ENCODE measurements at places on chromosomes 5 and 9.
A peak's percentile ranks its signal among the peaks of the same experiment; 100 is the strongest.

- DNase-seq: no peak
Measured at GRCh38 chr5:100828071-100828897, 74.8 kb downstream of the ST8SIA4 start.

DNA sequence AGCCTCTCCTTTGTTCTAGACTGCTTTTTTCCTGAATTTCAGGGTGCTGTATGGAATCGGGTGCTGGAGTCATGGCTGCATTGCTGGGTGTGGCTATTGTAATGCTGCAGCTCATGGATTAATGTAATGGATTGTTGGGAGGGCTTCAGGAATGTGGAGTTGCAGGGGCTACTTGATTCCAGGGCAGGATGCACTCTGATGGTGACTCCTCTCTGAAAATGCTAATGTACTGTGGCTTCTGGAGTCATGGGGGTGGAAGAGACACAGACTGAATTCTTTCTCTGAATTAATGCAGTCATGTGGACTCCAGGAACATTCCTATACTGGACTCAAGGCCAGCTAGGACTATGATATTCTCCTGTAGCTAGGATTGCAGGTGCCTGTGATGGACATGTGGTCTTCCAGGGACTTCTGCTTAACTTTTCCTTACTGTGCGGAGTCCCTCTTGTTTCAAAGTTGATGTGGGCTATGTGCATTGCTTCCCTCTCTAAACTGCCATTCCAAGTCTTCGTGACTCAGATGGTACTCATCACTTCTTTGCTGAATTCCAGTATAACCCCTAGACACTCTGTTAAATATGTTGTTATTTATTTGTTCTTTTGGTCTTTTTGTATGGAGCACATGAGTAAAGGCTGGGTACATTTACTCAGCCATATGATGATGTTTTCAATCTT is 396.2 kb downstream of the KCTD16 start:
- no peak for DNase-seq

GRCh38 chr5:176359658-176360057 is 1.9 kb downstream of the KIAA1191 start:
- no peak for DNase-seq

GRCh38 chr9:95373069-95373681 is 55.7 kb upstream of the FANCC start:
- DNase-seq: no peak

GRCh38 chr5:169914766-169915165 is 65.5 kb downstream of the INSYN2B start:
- DNase-seq: no peak

DNA sequence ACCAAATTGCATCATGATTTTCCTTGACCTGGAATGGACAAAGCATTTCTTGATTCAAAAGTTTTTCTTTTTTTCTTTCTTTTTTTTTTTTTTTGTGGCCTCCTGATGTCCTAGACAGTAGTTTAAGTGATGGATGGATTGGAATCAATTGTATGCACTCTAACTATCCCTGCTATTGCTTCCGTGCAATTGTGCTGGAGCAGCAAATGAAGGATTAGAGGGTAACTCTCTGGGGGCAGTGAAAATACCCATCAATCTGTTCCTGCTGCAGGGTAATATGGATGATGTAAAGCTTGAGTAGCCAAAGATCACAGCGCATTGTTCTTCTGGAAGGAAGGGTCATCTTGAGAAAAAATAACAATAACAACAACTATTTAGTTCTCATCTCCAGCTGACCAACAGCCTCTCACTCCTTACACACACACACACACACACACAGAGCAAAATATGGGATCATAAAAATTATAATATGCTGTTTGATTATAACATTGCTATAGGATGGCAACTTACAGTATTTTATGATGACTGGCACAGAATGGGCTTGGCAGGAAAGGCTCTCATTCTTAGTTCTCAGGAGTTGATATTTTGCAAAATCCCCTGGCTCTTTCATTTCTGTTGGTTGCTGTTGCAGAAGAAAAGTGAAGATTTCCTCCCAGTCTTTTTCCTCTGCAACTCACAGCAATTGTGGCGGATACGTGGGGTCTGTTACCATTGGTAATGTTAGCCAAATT is 160.9 kb upstream of the DMAC1 start:
- DNase-seq: no peak

DNA sequence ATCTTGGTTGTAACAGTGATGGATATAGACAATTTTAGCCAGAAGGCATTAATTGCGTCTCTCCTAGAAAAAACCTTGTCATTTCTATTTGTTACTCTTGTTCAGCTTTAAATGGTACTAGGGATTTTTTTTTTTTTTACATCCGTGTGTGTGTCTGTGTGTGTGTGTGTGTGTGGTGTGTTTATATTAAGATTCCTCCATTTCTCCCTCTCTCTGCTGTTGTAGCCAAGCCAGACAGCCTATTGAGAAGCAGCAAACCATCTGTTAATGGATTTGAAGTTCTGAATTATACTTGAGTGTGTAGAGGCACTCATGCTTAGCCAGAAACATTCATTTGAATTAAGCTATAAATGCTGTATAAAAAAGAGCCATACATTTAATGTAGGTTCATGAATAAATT is 72.3 kb downstream of the SLF1 start:
- DNase-seq: peak; percentile 86

DNA sequence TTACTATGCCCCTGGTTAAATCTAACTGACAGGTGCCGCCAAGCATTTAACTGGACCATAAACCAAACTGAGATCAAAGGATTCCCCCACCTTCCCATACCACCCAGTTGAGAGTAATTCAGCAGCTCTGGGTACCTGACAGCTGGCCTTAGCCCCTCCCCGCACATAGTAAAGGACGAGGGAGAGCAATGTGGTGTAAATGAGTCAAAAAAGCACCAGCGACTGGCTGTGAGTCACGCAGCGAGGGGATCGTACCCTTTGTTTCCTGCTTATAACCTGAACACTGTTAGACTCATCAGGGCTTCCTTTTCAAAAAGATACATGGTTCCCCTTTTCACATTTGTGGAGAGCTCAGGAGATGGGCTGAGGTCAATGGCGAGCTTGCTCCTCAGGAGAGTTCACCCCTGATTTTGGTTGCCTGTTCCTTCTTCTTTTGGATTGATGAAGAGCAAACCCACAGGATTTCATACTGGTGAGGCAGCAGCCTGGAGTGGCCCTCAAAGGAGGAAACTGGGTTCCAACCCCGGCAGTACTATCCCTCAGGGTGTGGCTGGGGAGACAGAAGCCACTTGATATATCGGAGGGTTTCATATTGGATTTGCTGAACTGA is 71.5 kb downstream of the ANKRD33B start:
- DNase-seq: no peak

GRCh38 chr5:3277590-3278196 is 317.9 kb upstream of the IRX1 start:
- DNase-seq: peak; percentile 60

- peak; percentile 57 for DNase-seq
Measured at GRCh38 chr5:64612344-64612961, 77.8 kb upstream of the SHISAL2B start.

GRCh38 chr5:124315741-124316415 is 430.6 kb downstream of the ZNF608 start:
- DNase-seq: no peak
